ENCODE measurements at places on chromosomes 3 and 15. TPM values are rescaled to one million over a fixed set of nuclear protein-coding genes. Genes with fewer than 3 reads are reported as not detected.
A peak's percentile ranks its signal among the peaks of the same experiment; 100 is the strongest.

GRCh38 chr3:31946484-31947081 is 34.5 kb downstream of the OSBPL10 start:
- no peak for DNase-seq

DNA sequence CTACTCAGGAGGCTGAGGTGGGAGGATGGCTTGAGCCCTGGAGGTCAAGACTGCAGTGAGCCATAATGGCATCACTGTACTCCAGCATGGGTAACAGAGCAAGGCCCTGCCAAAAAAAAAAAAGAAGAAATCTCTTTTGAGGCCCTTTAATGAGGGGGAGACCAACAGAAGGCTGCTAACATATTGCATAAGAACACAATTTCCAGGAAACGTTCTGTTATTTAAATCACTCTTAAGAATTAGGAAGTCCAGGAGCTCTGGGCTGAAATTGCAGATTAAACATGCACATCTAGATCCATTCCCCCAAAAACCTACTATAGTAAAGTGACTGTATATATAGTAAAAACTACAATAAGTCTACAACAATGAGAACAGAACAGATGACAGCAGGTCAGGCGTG is 16.1 kb upstream of the BLM start:
- DNase-seq = no peak

GRCh38 chr3:42290966-42291714 is 25.2 kb upstream of the CCK start:
- DNase-seq = no peak

GRCh38 chr15:91849749-91850161 is 3.8 kb upstream of the SLCO3A1 start:
- DNase-seq = no peak

GRCh38 chr3:187925326-187925725 is 180.1 kb upstream of the BCL6 start:
- DNase-seq = no peak

GRCh38 chr3:125428216-125428830 is 53.2 kb upstream of the ZNF148 start:
- peak; percentile 29 for DNase-seq

The SCN11A gene
- total RNA-seq = 0.05 TPM

The TERC gene
- total RNA-seq = 0.86 TPM

GRCh38 chr3:47612178-47612577 is 33.5 kb upstream of the CSPG5 start:
- DNase-seq = no peak

The EFCC1 gene
- total RNA-seq = 1.7 TPM

DNA sequence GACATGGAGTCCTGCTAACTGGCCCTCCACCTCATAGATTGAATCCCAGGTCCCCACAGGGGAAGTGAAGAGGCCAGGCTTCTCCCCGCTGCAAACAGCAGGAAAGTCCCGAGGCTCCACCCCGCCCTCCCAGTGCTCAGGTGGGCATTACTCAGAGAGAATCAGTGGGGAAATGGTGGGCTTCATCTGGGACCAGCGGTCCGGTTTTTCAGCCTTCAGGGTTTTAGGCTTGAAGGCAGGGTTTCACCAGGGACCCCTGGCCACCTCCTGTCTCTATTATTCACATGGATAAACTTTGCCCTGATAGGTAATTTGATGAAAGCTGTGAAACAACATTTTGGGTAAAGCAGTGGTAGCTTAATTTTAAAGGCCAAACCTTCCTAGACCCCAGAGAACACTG is 31.3 kb downstream of the MKRN3 start:
- no peak for DNase-seq

- DNase-seq = no peak
These were observed 725 bp downstream of the CHL1 start for GRCh38 chr3:197149-197827.

The RARB gene
- total RNA-seq = 20.3 TPM

DNA sequence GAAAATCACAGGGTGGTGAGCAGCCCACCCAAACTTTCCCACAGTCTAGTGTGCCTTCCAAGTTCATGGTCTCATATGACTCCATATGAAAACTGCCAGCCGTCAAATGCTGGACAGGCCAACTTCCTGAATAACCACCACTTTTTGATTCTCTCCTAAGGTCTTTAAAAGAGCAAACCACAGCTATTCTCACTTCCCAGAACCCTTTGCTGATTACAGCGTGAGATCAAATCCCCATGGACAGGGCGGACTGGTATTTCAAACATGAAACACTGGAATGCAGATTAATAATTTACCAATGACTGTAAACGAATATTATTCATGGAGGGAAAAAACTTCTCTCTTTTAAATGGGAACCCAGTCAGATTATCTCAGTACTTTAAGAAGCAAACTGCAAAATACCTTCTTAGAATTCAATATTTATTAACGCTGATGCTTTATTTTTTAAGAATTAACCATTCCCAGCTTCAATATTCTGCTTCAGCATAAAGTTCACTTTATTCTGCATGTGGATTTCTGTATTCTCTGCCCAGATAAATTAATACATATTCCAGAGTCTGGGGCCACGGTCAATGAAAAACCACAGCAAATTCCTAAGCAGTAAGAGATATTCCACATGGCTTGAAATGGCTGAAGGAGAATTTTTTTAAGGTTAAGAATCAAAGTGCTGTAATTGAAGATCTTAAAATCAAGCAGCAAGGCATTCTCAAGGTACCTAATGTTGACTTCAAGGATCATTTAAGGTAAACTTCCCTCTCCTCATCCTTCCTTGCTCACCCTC is 42.9 kb downstream of the MYO1E start:
- DNase-seq = no peak

DNA sequence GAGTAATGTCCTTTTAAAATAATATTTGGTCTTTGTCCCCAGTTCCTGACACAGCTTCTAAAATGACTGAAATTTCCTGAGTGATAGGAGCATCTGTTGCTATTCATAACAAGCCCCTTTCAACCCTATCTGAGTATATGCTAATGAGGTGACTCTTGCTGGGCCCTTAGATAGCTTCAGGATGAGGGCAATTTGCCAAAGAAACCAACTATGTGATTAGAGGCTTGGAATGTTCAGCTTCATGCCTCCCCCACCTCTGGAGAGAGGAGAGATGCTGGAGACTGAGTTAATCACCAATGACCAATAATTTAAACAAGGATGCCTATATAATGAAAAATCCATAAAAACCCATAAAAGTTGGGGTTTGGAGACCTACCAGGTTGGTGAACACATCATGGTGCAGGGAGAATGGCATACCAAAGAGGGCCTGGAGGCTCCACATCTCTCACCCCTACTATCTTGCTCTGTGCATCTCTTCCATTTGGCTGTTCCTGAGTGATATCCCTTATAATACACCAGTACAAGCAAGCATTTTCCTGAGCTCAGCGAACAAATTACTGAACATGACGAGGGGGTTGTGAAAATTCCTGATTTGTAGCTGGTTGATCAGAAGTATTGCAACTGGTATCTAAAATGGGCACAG is 189.2 kb downstream of the ECT2 start:
- DNase-seq = no peak

- DNase-seq = no peak
These were observed 207.7 kb upstream of the ATP11B start for GRCh38 chr3:182585532-182586150.

The SNRPN gene
- total RNA-seq = 359 TPM

GRCh38 chr3:52210550-52211046 is 12.6 kb downstream of the ALAS1 start:
- DNase-seq = no peak

DNA sequence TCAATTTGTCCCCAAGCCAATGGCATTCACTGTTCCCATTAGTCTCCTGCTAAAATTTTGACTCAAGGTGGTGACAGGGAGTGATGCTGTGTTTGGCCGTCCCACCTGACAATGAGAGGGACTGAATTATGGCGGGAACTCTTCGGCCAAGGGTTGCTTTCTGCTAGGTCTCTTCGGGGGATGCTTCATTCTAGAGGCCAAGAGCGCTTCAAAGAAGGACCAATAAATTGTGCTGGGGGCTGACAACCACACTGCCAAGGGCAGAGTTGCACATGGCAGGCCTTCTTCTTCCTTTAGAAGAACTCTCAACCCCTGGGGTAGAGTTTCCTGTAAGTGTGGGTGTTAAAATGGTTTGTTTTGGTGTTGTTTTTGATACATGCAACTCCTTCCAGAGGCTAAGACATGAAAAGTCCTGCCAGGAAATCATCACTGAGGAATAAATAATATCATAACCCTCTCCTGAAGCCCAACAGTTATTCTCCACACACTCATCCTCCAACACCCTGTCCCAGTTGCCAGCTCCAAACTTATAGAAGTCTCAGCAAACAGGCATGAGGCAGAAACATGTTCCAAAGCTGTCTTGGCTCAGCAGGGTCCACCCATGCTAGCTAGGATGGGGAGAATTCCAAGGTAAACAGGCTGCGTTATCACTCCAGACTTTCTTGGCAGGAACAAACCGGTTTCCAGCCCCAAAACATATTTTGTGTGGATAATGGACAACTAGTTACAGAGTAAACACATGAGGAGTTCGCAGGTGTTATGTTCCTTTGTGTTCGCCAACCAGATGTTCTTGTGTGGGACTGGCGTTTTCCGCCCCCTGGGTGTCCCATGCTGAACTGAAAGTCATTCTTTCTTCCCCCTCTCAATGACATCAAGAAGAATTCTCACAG is 396.7 kb upstream of the RGMA start:
- no peak for DNase-seq

DNA sequence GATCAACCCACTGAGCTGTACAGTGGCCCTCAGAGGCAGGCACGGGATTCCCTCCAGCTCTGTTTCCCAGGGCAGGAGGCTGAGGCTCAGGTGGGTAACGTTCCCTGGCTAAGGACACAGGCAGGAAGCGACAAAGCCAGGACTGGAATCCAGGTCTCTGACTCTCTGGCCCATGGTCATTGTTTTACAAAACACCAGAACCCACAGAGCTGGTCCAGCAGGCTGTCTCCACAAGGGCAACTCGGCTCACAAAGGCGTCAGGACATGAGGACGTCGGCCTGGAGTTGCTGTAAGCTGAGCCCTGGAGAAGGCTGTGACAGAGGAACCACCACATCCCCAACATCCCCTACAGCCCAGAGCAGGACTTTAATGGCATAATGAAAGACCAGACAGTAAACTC is 30.7 kb downstream of the NUP210 start:
- no peak for DNase-seq

DNA sequence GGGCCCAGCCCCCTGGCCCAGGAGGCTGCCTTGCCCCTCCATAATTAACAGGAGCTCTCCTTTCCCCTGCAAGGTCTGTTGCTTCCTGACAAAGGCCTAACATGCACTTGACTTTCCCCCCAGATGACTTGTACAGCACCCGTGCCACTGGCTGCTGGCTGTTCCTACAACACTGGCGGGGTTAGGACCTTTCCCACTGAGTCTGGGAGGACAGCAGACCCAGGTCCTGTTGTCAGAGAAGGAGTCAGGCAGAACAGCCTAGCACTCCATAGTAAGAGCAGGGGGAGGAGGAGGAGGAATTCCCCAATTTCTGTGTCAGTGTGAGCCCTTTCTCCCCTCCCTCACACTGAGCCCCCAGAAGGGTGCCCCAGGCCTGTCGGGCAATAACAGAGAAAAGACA is 99.2 kb downstream of the CORO2B start:
- DNase-seq = peak; percentile 56

DNA sequence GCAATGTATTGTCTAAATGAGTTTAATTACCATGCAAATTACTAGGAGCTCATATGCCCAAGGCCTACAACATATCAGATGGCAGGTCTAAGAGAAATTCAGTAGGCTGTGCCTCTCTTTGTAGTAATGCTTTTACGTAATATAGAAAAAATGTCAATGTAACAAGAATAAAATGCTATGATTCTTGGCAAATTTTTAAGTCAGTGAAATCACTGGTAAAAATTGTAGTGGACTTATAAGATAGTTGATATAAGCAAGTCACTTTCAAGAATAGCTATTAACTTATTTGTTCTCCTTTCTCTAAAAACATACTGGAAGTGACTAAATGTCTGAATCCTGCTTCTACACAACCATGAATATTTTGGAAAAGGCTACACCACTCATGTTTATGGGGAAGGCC is 707.8 kb downstream of the TUSC7 start:
- no peak for DNase-seq

The DUOX2 gene
- total RNA-seq = 0.19 TPM

DNA sequence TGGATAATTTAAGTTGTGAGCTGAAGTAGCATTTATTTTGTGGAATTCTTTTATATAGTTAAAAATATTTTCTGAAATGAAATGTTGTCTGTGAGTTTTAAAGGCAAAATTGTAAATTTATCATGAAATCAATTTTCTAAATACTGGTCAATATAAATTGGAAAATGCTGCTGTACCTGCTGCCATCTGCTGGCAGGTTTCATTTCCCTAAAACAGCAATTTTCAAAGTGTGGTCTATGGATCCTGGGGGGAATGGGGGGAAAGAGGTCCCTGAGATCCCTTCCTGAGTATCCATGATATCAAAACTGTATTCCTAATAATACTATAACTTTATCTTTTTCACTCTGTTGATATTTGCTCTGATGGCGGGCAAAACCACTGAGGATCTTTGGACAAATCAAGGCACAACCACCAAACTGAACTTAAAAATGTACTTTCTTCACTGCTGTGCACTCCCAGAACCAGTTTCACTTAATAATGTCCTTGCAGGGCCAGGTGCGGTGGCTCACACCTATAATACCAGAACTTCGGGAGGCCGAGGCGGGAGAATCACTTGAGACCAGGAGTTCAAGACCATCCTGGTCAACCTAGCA is 17.2 kb upstream of the CCR4 start:
- DNase-seq = peak; percentile 29

DNA sequence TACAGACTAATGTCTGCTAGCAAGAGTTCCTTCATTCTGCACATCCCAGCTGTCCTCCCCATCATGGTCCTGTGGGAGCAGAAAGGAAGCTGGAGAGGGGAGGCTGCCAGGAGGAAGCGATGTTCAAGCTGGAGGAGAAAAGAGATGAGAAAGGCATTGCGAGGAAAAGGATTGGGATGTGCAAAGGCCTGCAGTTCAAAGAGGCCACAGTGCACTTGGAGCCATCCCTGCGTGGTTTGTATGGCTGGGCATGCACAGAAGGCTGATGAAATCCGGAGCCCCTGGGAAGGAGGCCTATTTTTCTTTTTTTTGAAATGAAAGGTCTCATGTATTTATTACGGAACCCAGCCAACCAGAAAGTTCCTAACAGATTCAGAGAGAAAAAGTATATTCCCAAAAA is 22.8 kb downstream of the AMOTL2 start:
- DNase-seq = no peak
